Left renal cortex interstitium (tissue), 4 donors: ENCODE measurements at places on chromosomes 7 and 10. TPM values are rescaled to one million over a fixed set of nuclear protein-coding genes. Genes with fewer than 3 reads are reported as not detected.

- no peak for DNase-seq
Measured at GRCh38 chr10:43680035-43680434, 31.4 kb upstream of the ZNF32 start.

DNA sequence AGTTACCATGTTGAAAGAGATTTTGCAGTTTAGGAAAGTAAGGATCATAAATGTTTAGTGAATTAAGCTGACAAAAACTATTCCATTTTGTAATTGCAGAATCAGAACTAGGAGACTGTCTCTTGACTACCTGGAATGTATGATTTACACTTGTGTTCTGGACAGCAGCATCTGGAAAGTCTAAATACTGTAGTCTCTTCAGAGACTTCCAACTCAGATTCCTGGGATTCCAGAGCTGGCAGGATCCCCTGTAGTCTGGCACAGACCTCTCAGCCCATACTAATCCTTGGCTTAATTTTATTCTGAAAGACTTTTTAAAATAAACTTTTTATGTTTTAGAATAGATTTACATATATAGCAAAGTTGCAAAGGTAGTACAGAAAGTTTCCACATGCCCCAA is 452.7 kb downstream of the DPP6 start:
- no peak for DNase-seq

- peak; percentile 50 for DNase-seq
Measured at GRCh38 chr10:18214691-18215563, 74.7 kb downstream of the CACNB2 start.

DNA sequence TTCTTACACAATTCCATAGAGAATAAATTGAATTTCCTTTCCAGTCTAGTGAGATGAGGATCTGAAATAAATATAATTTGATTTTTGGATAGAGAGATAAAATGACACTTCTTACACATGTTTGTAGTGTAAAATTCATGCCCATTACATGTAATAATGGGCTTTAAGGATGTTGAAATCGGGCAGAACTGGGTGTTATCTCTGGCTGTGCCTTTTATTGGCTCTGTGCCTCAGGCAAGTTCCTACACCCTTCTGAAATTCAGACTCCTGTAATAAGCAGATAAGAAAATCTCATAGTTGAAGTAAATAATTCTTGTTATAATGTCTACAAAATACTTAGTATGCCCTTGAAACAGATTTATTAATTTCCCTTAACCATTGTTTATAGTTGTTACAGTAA is 125.6 kb downstream of the SEMA3A start:
- no peak for DNase-seq

- no peak for DNase-seq
Measured at GRCh38 chr10:120755771-120756170, 95.4 kb upstream of the WDR11 start.

- no peak for DNase-seq
Measured at GRCh38 chr7:82032901-82033300, 263.1 kb upstream of the HGF start.

DNA sequence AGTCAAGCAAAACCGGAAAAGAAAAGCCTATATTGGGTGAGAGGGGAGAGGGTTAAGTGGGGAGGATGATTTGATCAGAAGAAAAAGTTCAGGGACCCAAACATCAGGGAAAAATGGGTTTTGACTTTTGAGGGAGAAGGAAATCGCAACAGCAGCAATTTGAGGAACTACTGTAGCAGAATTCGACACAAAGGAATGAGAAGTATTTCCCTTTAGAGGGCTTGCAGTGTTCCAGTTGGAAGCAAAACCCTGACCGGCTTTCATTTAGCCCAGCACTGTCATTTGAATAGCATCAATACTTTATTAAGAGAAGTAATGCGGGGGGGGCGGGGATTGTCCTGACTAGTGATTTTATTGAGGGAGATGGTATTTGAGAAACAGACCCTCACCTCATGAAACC is 37.2 kb upstream of the GATA3 start:
- no peak for DNase-seq

DNA sequence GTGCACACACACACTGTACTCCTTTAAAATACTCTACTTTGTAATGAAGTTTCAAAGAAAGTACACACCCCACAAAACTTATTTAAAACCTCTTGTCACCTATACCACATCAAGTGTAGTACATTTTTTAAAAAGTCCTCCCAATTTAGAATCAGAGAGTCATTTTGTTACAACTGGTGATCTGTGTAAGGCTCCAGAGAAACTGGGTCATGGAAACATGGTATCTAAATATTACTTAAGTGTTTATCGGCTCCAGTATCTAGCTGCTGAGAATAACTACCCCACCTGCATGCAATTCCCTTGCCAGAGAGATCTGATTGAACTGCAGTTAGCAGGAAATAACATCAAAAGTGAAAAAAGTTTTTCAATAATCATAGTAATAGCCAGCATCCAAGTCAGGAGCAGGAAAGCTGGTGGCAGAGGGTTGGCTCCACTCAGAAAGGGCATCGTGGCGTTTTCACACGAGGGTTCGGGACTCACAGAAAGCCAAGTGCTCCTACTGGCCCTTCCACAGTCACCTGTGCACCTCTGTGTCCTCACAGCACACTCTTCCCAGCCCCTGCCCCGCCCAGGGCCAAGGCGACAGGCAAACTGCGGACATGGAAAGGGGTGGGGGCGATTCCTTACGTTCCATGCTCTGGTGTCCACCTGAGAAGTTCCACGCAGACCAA is 6.5 kb downstream of the RGS10 start:
- DNase-seq = no peak

DNA sequence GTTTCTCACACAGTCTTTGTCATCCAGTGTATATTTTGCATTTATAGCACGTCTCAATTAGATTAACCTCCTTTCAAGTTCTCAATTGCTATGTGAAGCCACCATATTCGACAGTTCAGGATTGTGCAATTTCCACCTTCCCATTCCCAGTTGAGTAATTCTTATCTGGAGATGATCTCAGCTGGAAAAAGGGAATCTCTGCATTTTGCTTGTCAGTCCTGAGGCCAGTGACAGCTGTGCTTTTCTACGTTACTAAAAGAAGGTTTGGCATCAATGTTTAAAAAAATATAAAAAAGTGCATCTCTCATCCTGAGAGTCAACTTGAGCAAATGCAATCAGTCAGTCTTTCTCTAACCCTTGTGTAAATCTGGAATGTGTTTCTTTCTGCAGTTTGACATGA is 247.7 kb downstream of the PRKG1 start:
- no peak for DNase-seq

DNA sequence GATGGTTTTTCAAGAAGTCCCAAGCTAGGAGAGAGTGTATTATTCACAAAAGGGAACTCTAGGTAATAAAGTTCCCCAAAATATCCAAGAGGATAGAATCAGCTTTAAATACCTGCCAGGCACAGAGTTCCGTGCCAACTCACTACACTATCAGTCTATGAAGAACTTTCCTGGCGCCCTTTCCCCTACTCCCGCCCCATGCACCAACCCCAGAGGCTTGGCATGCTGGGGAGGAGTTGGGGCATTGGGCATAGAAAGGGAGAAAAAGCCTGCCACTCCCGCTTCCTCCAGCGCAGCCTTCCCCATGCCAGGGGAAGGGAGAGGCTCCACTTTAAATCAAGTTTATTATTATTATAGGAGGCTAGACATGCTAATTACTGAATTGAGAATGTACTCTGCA is 54.9 kb downstream of the ZNF800 start:
- no peak for DNase-seq

IFIT3 gene
- 18.7 TPM for polyA plus RNA-seq

GLI3 gene
- 17.0 TPM for polyA plus RNA-seq

LIPM gene
- not detected for polyA plus RNA-seq

ADAM8 gene
- 4.1 TPM for polyA plus RNA-seq

POMZP3 gene
- 18.7 TPM for polyA plus RNA-seq
